Activated CD8-positive, alpha-beta memory T cell treated with anti-CD3 and anti-CD28 coated beads for 1 hour (primary cell): ENCODE measurements at places on chromosomes 6 and 20.

- no peak for DNase-seq
Observed at GRCh38 chr20:17343656-17344452, 117.0 kb downstream of the PCSK2 start.

DNA sequence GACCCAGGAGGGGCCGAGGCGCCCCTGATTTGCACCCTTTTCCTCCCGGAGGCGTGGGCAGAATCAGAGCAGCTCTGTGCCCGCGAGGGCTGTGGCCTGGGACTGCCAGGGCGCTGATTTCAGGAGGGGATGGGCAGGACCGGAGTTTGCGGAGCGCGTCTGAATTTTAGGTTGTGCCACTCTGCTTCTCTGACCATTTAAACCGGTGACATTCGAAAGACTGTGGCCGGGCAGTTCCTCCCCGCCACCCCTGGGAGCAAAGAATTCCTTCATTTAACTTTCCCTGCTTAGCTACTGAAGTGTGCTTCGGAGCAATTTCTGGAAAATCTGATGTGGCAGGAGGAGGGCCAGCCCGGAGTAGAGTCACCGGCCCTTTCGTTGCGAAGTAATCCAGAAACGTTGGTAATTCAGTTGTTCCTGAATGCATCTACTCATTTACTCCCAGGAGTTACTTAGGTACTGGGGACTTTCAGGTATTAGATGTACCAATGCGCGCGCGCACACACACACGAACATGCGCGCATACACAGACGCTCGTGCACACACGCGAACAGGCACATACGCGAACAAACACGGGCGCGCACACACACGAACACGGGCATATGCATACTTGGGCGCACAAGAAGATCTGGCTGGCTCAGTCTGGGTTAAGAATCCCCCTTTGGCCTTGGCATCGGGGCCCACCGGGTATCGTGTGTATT lies 568 bp downstream of the CCDC170 start:
- no peak for DNase-seq

GRCh38 chr6:48474830-48475229 lies 363.8 kb upstream of the PTCHD4 start:
- no peak for DNase-seq

DNA sequence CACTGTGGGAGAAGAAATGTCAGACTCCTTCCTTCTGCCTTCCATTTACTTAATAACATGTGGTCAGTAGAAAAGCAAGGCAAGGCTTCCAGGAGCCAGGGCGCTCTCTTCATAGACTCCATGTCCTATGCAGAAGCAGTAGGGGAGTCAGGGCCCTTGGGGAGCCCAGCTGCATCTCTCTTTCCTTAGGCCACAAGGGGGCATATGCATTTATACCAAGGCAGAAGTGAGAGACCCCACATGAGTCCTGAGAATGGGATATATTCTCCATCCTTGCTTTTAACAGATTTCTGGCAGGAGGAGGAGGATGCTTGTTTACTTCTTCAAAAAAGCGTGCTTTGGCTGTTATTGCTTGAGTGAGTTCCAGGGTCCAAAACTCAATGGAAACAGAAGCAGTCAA lies 198.5 kb downstream of the HIVEP2 start:
- DNase-seq, result no peak

DNA sequence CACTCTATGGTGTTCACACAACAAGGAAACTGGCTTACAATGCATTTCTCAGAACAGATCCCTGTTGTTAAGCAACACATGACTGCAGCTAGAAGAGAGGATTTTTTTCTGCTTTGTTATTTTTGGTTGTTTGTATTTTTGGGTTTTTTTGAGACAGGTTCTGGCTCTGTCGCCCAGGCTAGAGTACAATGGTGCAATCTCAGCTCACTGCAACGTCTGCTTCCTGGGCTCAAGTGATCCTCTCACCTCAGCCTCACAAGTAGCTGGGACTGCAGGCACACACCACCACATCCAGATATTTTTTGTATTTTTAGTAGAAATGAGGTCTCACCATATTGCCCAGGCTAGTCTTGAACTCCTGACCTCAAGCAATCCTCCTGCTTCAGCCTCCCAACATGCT lies 12.7 kb downstream of the CD24 start:
- DNase-seq, result no peak

DNA sequence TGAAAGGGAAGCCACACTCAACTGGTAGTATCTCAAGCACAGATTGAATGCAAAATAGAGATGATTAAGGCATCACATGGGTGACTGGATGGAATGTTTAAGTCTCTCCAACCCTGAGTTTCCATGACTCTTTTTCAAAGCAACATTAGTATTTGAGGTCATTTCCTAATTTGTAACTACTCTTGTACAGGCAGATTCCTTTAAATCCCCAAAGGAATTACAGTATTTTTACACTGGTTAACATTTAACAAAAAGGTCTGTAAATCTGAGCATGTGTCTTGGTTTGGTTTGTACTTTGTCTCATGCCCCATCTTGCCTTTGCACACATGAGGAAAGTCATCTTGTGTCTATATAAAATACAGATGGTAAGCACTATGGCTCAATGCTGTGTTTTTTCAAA lies 15.1 kb downstream of the RMND1 start:
- DNase-seq, result no peak

GRCh38 chr20:62642666-62643520 lies 590 bp downstream of the SLCO4A1 start:
- no peak for DNase-seq

DNA sequence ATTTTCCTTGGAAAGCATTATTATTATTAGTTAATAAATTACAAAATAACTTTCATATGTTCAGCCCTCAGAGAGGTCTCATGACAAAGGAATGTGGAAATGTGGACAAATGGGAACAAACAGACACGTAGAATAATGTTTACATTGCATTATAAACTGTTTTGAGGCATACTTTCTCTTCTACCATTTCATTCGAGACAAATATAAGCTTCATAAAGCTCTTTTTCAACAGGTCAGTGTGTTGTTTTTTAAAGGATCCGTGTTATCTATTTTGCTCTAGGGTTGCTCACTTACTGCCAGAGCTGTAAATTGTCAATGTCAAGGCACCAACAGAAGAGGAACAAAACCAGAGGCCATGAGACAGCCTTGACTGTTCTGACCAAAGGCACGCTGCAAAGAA lies 256.8 kb downstream of the PHACTR1 start:
- DNase-seq, result no peak

DNA sequence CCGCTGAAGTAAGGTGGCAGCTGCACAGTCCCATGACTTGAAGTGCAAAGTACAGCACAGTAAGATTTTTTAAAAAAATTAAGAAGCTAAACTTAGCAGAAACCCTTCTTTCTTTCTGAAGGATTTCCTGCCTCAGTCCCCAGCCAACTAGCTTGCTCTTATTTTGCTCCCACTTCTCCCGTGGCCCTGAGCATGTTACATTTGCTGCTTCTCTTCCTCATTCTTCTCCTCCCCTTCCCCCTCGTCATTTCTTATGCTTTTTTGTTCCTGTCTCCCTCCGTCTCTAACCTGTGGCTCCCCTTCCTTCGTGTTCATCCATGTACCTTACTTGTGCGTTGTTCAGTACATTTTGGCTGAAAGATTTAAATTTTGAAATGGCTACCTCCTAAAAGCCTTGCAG lies 123.0 kb downstream of the SASH1 start:
- no peak for DNase-seq
